RPMI7951 (cell line): ENCODE measurements at places on chromosomes 11 and 22. TPM values are rescaled to one million over a fixed set of nuclear protein-coding genes. Genes with fewer than 3 reads are reported as not detected.

DNA sequence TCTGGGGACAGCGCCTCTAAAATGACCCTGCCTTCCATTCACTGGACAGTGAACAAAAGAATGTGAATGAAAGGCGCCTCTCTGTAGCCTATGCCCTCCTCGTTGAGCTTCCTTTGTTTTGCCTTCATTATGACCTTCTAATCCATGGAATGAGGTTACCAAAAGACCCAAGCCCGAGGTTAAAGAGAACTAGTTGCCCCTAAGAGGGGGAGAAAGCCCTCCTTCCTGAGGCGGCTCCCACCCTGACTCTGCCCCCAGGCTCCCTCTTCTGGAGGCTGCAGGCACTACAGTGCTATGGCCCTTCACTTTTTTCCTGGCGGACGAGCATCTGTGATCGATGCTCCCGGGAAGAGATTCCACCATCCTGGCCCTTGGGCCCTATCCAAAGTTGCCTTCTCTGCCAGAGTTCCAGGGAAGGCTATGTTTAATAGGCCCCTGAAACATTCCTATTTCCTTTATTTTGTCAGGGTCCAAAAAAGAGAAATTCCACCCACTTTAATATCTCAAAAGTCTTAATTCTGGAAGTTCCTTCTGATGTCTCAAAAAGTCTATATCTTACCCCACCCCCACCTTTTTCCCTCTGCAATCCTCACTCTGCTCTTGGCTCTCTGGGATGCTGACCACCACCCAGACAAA, 147.3 kb downstream of the FEZ1 start:
- peak; percentile 40 for DNase-seq

Gene OR56B1
- not detected in 2 replicates for total RNA-seq

GRCh38 chr22:47074105-47074504, 311.7 kb downstream of the TBC1D22A start:
- no peak for DNase-seq

- peak; percentile 99 for DNase-seq
These were observed 226.7 kb upstream of the NARS2 start for GRCh38 chr11:78801161-78801884.

DNA sequence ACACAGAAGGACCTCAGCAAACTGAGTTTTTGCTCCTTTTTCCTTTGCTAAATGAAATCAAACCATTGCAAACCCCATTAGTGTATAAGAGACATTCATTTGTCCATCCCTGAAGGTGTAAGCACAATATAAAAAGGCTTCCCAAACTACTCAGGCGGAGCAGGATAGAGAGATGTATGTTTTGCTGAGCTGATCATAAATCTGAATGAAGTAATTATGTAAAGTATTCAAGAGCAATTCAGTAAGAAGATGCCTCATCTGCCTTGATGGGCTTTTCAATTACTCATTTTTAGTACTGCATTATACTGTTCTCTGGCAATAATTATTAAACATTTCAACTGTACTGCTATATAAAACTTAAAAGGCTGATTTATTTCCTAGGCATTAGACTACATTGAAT, 65.0 kb downstream of the SPON1 start:
- DNase-seq, result no peak
